Thymus (tissue), 14 donors: ENCODE measurements at places on chromosomes 4 and X. TPM values are rescaled to one million over a fixed set of nuclear protein-coding genes. Genes with fewer than 3 reads are reported as not detected.

DNA sequence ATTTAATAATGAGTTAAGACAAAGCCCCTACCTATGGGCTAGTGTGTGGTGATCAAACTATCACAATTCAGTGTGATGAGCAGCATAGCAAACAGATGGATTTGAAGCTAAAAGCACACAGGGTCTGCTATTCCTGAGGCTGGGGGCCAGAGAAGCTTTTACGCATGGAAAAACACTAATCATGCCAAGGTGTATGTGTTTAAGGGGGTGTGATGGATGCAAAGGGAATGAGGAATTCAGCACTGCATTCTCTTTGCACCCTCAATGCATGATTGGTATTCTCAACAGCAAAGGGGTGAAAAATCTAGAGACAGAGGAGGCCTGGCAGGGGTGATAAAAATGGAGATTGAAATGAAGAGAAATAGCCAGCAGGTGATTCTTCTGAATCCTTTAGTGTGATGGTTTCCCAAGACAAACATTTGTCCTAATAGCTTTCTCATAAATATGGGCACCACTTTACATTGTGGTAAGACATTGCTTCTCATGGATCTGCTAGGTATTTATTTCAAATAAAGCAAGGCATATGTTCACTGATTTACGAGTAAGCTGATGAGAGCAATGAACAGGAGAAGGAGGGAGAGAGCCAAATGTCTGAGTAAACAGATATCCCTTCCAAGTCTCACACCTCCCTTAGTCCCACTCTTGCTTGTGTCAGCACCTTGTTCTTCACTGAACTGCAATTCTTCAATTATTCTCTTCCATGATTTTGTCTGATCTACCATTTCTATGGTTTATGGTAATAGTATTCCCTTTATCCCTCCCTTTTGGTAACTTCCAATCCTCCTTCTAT is 15.7 kb downstream of the C1QTNF7 start:
- no peak for DNase-seq

DNA sequence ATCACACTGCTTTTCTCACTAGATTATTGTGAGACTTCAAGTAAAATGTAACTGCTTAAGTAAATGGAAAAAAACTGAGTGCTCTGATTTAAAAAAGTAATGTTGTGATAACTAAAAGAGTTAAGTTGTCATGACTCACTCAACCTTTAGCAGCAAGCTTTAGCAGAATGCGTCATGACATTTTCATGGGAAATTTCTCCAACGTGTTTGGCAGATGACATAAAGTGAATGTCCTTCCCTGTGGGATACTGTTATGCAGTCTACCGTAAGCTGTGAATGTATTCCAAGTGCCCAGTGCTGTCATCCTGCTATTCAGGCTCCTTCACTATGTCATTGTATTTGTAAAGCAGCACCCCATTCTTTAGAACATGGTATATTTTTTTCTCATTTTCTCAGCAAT is 136.2 kb downstream of the CPXCR1 start:
- no peak for DNase-seq

SPON2 gene
- 48.2 TPM for polyA plus RNA-seq

GRCh38 chrX:43525901-43526610 is 130.0 kb upstream of the MAOA start:
- DNase-seq = no peak

DNA sequence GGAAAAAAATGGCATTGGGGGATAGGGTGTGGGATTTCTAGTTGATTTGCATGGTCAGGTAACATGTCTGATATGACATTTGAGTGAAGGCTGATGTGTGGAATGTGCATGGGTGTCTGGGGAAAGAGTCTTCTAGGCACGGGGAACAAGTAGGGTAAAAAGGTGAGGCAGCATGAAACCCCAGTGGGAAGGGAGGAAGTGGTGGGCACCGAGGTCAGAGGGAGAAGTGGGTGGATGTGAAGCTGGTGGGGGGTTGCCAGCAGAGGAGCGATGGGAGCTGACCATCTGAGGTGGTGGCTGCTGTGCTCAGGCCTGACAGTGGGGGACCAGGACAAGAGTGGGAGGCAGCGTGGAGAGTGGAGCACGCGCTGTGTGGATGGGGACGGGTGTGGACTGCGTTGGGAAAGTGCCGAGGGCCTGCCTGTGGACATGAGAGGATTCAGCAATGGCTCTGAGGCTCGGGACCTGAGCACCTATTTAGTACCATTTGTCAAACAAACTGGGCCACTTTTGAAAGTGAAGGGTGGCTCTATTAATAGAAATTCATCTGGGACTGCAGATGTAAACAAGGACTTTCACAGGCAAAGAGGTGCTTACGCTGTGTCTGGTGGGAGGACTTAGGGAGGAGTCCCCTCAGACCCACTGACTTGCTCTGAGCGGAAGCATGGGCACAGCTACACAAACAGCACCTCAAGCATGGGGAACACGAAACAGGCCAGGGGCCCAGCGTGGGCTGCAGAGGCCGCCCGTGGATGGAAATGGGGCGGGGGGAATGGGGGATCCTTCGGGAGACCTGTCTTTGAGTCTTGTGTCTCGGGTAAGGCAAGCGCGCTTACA is 16.7 kb upstream of the S100P start:
- DNase-seq = no peak

DNA sequence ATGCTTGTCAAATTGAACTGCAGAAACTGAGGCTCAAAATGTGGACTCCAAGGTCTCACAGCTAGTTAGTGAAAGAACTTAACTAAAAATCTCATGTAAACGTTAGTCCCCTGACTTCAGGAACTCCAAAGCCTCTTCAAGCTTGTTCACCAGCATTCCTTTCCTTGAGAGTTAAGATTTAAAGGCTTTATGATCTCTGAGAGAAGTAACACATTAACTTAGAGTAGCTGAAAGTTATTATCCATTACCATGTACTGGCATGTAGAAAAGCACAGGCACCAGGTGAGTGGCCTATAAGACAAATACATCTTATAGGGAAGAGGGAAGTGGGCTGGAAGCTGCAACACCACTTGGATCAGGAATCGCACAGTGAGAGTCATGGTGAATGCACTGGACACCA is 15.3 kb downstream of the PARM1 start:
- no peak for DNase-seq

BCORL1 gene
- 2.0 TPM for polyA plus RNA-seq

DNA sequence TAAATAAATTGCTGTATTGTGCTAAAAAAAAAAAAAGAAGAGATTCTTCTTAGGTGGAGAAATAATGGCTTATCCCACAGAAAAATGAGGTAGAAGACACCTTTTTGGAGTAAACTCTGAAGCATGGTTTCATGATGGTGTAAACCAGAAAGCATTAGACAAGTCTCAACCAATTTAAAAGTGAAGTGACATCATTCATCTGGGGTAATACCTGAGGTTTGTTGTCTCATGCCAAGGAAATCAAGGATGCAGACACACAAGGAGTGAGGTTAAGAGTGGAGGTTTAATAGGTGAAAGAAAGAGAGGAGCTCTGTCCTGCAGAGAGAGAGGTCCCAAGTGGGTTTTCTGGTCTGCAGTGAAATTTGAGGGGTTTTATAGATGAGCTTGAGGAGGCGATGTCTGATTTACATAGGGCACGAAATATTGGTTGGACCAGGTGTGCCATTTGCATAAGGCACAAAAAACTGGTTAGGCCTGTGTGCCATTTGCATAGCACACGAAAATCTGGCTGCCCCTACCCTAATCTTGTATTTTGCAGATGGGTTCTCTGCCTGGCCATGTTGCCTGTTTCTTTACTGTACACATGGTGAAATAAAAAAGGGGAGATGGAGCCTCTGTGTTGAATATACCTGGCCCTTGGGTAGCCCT is 25.0 kb upstream of the CWH43 start:
- no peak for DNase-seq

- no peak for DNase-seq
These were observed 690.2 kb downstream of the FAT4 start for GRCh38 chr4:126004941-126005340.

ENOPH1 gene
- polyA plus RNA-seq = 58.1 TPM
